Lower lobe of right lung (tissue), 2 donors: ENCODE measurements at places on chromosomes 3 and 15. TPM values are rescaled to one million over a fixed set of nuclear protein-coding genes. Genes with fewer than 3 reads are reported as not detected.

GRCh38 chr15:26864664-26865191, 2.1 kb upstream of the GABRA5 start:
- H3K36me3 ChIP-seq, result no peaks in the 10 kb centered on the region
- peaks cover 41% of the 10 kb centered on the region for H3K27me3 ChIP-seq
- H3K4me3 ChIP-seq, result no peak overlapping the region
- DNase-seq, result no peak
- no peak overlapping the region for H3K27ac ChIP-seq
- no peaks in the 10 kb centered on the region for H3K4me1 ChIP-seq

DNA sequence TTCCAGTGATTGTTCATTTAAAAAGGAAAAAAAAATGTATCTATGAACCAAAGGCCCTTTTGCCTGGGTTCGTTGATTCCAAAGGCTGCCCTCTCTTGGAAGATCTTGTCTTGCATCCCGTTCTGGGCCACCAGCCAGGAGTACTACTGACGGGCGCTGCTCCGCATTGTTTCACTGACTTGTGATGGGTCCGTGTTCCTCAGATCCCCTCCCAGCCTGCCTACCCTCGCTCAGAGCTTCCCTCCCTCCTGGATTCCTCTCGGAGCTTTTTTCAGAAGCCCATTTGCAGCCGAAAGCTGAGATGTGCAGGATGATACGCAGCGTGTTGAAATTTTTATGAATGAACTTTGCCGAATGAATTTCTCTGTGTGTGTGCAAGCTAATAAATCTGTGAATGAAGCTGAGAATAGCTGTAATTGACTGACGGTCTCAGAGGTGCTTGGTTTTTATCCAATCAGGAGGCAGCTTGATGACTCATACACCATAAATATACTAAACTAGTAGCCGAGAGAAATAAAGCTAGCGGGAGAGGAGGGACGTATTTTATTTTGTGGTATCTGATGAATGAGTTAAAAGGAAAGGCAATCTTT, at the start of gene SHC4:
Gene SHC4, minus strand, starts transcription at position 396 of the 590 bp plus-strand sequence. CDS start 904 bp downstream, outside the sequence.
- no peak within 1 kb of the TSS for H3K27ac ChIP-seq
- no peaks in the 10 kb centered on the region for H3K36me3 ChIP-seq
- peak within 1 kb of the TSS; percentile 55 for H3K4me3 ChIP-seq
- DNase-seq, result no peak

- no peaks in the 10 kb centered on the region for H3K36me3 ChIP-seq
- no peaks in the 10 kb centered on the region for H3K4me1 ChIP-seq
- DNase-seq, result no peak
- no peak overlapping the region for H3K27ac ChIP-seq
- H3K27me3 ChIP-seq, result no peaks in the 10 kb centered on the region
Measured at GRCh38 chr15:37007301-37007700, 93.0 kb downstream of the MEIS2 start.

MYRIP gene
- 1.8 TPM for total RNA-seq

DNA sequence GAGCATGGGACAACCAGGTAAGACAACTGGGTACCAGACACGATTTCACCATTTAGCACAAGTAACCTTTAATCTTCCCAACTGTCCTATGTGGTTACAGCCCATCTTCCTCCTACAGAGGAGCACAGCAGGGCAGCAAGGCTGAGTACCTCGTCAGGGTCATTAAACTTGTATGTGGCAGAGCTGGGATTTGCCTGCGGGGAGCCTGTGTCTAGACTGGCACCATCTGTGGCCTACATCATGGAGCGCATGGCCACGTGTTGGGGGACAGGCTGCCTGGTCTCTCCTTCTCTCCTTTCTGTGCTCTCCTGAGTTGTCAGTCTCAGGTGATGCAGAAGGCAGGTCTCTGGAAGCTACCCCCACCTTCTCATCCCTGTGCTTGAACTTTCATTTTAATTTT, 32.2 kb downstream of the GOLGA6A start:
- peaks cover 47% of the 10 kb centered on the region for H3K4me1 ChIP-seq
- H3K4me3 ChIP-seq, result no peak overlapping the region
- no peaks in the 10 kb centered on the region for H3K27me3 ChIP-seq

GOLGA8J gene
- total RNA-seq, result 0.59 TPM

GRCh38 chr15:82571722-82572222, 31.5 kb upstream of the RPS17 start:
- H3K36me3 ChIP-seq, result no peaks in the 10 kb centered on the region
- H3K27me3 ChIP-seq, result no peaks in the 10 kb centered on the region
- H3K4me3 ChIP-seq, result peak overlapping the region; percentile 47
- peak overlapping the region; percentile 6 for H3K27ac ChIP-seq
- peak; percentile 57 for DNase-seq
- peaks cover 6% of the 10 kb centered on the region for H3K4me1 ChIP-seq

DNA sequence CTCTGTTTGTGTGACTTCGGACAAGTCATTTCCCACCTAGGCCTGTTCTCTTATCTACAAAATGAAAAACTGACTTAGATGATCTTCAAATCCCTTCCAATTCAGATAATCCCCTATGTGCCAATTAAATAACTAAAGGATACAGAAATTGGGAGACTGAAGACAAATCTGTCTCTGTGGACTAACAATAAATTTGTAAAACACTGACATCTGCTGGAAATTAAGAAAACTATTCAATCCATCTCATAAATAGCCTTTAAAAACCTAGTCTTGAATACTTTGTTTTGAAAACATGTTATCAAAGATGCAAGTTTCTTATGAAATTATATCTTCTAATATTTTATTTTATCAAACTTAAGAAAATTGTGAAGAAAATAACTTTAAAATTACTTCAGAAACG, 38.3 kb downstream of the MTHFS start:
- no peaks in the 10 kb centered on the region for H3K4me1 ChIP-seq
- no peak overlapping the region for H3K27ac ChIP-seq
- H3K4me3 ChIP-seq, result no peak overlapping the region
- no peaks in the 10 kb centered on the region for H3K27me3 ChIP-seq
- H3K36me3 ChIP-seq, result peaks cover 4% of the 10 kb centered on the region

ISLR gene
- 24.0 TPM for total RNA-seq

TADA3 gene
- total RNA-seq, result 53.8 TPM

GRCh38 chr3:72818905-72819304, 29.3 kb downstream of the SHQ1 start:
- peaks cover 28% of the 10 kb centered on the region for H3K4me1 ChIP-seq
- DNase-seq, result no peak
- no peak overlapping the region for H3K27ac ChIP-seq
- H3K36me3 ChIP-seq, result peaks cover 12% of the 10 kb centered on the region
- no peak overlapping the region for H3K4me3 ChIP-seq

DNA sequence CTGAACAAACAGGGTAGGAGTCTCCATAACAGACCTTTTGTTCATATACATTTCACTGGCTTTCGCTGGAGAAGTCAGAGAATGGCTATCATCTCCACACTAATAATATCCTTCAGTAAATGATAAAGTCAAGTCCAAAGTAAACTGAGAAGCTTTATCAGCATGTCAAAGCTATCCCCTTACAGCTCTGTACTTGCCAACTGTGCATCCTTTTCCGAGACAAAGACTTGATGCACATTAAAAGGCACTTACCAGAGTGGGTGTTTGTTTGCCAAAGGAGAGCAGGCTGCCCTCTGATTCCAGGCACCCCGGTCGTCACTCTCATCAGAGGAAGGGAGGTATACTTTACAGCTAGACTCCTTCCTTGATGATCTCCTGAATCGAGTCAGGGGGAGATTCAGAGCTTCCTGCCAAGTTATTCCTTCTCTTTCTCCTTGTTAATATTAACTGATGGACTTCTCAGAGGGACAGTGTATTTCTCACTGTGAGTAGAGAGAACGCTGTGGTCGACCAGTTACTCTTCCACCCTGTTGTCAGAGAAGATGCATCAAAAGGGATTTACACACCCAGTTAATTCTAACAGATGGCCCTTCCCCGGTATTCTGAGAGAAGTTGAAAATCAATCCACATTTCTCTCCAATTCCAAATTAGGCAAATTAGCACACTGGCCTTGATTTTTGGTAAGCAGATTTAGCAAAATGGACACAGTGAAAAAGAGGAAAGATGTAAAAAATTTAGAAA, 504.7 kb upstream of the NR2F2 start:
- DNase-seq, result no peak
- no peak overlapping the region for H3K4me3 ChIP-seq
- no peaks in the 10 kb centered on the region for H3K27me3 ChIP-seq
- no peak overlapping the region for H3K27ac ChIP-seq
- no peaks in the 10 kb centered on the region for H3K4me1 ChIP-seq
- H3K36me3 ChIP-seq, result no peaks in the 10 kb centered on the region

- no peak overlapping the region for H3K27ac ChIP-seq
- no peaks in the 10 kb centered on the region for H3K4me1 ChIP-seq
- no peaks in the 10 kb centered on the region for H3K27me3 ChIP-seq
- DNase-seq, result no peak
- no peak overlapping the region for H3K4me3 ChIP-seq
- H3K36me3 ChIP-seq, result no peaks in the 10 kb centered on the region
Measured at GRCh38 chr3:144364737-144365136, 393.1 kb downstream of the DIPK2A start.

- H3K27me3 ChIP-seq, result no peaks in the 10 kb centered on the region
- no peak overlapping the region for H3K4me3 ChIP-seq
- H3K4me1 ChIP-seq, result no peaks in the 10 kb centered on the region
- H3K36me3 ChIP-seq, result no peaks in the 10 kb centered on the region
- no peak for DNase-seq
Measured at GRCh38 chr3:61673651-61674050, 112.3 kb downstream of the PTPRG start.

DNA sequence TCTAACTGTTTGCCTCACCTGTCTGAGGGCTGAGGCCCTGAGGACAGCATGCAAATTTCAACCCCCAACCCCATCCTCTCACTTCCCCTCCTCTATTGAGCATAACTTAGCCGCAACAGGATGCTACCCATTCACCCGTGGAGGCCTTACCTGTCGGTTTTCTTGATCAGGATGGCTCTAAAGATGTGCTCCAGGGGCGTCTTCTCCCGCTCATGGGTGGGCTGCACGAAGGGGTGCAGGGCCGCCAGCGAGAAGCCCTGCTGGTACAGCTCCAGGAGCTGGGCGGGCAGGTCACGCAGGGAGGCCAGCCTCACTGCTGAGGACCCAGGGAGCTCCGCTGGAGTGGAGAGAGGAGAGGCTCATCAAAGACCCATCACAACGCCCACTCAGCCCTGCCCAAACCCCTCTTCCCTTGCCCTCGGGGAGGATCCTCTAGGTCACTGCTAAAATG, 79.8 kb downstream of the RFTN1 start:
- peaks cover 32% of the 10 kb centered on the region for H3K4me1 ChIP-seq
- H3K27me3 ChIP-seq, result no peaks in the 10 kb centered on the region
- H3K4me3 ChIP-seq, result no peak overlapping the region
- DNase-seq, result no peak

DNA sequence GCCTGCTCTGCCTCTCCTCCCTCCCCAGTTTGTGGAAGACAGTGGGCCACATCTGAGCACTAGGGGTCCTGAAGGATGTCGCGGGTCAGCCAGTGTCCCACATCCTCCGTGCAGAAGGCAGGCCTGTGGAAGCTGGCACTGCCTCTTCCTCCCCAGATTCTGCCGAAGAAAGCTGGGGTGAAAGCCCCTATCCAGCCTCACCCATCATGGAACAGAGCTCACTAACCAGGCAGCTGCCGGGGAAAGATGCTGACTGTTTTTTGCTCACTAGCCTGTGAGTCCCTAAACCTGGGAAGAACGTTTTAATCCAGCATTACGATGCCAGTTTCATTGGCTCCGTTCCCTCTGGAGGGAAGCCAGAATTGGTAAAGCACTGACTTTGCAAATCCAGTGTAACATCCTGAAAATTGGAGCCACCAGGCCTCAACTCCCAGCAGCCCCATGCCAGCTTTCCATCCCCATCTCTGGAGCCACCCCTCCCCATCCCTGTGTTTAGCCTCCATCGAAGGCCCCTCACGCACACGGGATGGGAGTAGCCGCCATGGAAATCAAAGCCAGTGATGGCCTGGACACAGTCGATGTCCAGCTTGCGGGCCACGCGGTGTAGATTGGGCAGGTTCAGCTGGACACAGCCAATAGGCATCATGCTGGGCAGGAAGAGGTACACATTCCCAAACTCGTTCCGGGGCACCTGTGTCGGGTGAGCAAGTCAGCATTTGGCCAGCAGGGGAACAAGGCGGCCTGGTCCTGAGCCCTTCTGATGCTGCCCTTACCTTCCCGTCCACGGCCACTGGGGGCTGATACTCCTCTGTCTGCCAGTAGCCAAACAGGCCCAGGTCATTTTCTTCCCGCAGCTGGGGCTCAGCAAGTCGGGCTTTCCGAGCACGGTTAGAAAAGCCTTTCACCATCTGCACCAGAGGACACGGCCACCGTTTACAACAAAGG, 23.5 kb downstream of the TMEM43 start:
- peaks cover 40% of the 10 kb centered on the region for H3K4me1 ChIP-seq
- H3K4me3 ChIP-seq, result no peak overlapping the region

DNA sequence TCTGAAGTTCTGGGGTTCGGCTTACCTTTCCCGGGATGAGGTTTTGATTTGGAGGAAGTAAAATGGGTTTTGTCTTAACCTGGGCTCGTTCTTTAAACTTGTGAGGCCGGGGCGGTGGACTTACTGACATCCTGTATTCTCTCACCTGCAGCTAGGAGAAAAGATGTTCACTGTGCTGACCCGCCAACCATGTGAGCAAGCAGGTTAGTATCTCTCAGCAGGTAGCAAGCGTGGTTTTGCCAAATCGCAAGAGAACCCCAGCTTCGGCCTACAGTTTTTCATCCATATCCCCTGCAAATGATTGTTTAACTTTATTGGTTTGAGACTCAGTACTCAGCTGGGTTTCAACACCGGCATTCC, 891 bp downstream of the ENTPD3 start:
- no peaks in the 10 kb centered on the region for H3K36me3 ChIP-seq
- H3K27me3 ChIP-seq, result peaks cover 14% of the 10 kb centered on the region
- peak overlapping the region; percentile 53 for H3K4me3 ChIP-seq

DNA sequence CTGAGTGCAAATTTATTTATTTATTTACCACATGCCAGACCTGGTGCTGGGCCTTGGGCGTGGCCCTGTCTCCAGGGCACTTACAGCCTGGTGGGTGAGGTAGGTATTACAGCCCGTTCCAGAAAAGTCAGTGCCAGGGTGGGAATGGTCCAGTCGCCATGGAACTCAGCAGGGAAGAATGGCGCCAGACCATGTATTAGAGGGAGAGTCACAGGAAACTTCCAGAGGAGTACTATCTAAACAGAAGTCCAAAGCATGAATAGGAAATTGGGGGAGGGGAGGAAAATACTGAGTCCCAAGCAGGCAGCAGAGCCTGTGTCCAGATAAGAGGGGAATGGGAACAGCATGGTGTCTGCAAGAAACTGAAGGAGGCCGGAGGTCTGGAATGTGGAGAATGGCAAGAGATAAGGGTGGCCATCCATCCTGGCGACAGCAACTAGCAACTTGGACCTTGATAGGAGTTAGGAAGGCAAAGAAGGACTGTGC, 27.0 kb downstream of the SH3BP5 start:
- H3K4me3 ChIP-seq, result no peak overlapping the region
- H3K27me3 ChIP-seq, result no peaks in the 10 kb centered on the region
- peaks cover 57% of the 10 kb centered on the region for H3K4me1 ChIP-seq
- peaks cover 22% of the 10 kb centered on the region for H3K36me3 ChIP-seq
- no peak overlapping the region for H3K27ac ChIP-seq
